ENCODE measurements at places on chromosomes 11 and 22.

DNA sequence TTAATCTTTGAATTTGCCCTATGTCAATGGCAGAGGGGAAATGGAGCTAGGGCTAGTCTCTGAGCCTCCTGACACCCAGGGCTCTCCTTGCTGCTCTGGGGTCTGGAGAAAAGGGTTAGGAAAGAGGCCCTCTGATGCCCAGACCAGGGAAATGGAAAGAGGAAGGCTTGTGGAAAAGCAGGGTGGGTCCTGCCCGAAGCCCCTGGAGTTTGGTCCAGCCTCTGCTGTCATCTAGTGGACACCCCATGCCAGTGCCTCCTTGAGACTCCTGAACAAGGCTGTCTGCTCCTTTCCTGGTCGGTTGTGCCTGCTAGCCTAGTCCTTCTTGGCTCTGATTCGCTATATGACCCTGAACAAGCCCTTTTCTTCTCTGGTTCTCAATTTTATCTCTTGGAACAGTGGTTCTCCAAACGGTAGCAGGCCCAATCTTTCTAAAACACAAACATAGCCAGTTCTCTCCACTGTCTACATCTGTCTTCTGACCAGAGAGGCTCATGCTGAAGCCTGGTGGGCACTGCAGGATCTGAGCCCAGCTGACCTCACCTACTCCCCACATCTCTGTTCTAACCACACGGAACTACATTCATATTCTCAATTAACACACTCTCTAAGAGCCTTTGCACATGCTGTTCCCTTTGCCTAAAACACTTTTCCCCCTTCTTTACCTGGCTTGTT lies 8.8 kb upstream of the PLA2G3 start:
- peak; percentile 79 for DNase-seq

DNA sequence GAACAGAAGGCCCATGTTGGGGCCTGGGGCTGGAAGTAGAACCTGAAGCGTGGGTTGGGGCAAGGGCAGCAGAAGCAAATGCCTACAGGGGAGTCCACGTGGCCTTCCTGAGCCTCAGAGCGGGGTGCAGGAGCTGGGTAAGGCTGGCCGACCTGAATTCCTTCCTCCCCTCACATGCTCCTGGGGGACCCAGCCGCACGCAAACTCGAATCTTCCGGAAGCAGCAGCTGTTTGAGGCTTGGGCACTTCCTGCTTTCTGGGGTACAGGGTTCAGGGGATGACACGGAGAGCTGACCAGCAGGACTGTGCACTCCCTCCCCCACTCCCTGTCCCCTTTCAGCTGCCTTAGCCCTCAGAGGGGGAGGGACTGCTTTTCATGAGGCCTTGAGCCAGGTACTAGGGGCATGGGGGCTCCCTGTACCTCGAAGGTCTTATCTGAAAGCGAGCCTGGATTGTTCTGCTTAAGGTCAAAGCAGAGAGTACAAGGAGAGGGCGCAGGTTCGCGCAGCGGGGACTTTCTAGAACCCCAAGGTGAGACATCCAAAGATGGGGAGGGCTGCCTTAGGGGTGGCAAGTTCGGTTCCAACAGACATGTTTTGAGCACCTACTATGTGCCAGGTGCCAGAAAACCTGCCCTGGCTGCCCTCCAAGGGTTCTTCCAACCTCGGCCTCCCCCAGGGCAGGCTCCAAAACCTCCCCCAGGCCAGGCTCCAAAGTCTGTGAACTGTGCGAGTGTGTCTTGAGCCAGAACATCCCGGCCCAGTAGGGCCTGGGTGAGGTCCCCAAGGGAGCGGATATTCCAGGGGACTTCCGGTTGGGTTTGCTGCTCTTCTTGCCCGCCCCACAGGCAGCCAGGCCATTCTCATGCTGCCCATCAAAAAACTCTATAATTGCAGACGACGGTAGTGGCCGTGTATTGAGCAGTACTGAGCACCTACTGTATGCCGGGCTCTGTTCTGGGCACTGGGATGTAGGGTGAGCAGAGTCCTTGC lies 1.7 kb downstream of the NCF4 start:
- DNase-seq: no peak

DNA sequence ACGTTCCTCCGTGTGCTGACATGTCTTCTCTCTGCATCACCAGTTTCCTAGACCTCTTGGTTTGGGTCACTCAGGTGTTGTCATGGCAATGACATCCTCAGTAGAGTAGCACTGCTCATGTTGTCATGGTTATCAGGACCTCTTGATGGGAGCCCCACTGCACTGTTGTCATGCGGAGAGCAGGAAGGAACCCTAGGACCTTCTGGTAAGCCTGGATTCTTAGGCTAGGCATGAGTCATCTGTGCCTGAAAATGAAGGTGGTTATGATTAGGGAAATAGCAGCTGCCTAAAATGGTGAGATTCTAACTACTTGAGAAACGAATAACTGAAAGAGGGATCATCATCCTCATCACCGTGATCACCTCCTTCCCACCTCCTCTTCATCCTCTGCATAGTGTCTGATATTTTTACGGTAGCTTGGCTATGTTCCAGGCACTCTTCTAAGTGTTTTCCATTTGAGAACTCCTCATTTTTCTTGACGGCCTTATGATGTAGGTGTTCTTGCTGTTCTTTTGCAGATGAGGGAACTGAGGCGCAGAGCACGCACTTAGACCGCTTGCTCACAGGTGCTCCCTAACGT lies 858.4 kb downstream of the NTM start:
- no peak for DNase-seq

- DNase-seq: no peak
Measured at GRCh38 chr11:94106716-94107115, 21.9 kb upstream of the PANX1 start.

GRCh38 chr22:44754998-44755397 lies 2.6 kb downstream of the ARHGAP8 start:
- DNase-seq: no peak

DNA sequence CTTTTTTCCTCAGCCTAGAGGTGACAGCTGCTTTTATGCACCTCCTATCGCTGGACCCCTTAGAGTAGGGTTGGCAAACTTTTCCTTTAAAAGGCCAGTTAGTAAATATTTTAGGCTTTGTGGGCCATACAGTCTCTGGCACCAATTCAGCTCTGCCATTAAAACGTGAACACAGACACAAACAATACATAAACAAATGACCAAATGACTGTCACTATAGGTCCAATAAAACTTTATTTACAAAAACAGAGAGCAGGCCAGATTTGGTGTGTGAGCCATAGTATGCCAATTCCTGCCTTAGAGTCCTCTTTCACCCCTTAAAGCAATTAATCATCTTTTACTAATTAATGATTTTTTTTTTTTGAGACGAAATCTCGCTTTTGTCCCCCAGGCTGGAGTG lies 61.1 kb upstream of the RPS13 start:
- DNase-seq: no peak

GRCh38 chr11:64444838-64445441 lies 86.0 kb downstream of the RPS6KA4 start:
- peak; percentile 47 for DNase-seq

- DNase-seq: peak; percentile 64
Measured at GRCh38 chr11:69352715-69353319, 58.9 kb downstream of the MYEOV start.

- DNase-seq: no peak
Measured at GRCh38 chr11:77147668-77148321, 19.7 kb downstream of the MYO7A start.

GRCh38 chr22:37777122-37777687 lies 30.5 kb upstream of the GCAT start:
- DNase-seq: peak; percentile 45

- DNase-seq: no peak
Measured at GRCh38 chr11:100910808-100911207, 218.8 kb downstream of the PGR start.

- DNase-seq: no peak
Measured at GRCh38 chr11:128860571-128861361, 6.3 kb downstream of the KCNJ1 start.

- no peak for DNase-seq
Measured at GRCh38 chr22:23844739-23845202, 6.0 kb upstream of the DERL3 start.

GRCh38 chr11:47904048-47904447 lies 55.9 kb upstream of the NUP160 start:
- DNase-seq: no peak

GRCh38 chr11:111296196-111296595 lies 2.1 kb upstream of the POU2AF3 start:
- no peak for DNase-seq

DNA sequence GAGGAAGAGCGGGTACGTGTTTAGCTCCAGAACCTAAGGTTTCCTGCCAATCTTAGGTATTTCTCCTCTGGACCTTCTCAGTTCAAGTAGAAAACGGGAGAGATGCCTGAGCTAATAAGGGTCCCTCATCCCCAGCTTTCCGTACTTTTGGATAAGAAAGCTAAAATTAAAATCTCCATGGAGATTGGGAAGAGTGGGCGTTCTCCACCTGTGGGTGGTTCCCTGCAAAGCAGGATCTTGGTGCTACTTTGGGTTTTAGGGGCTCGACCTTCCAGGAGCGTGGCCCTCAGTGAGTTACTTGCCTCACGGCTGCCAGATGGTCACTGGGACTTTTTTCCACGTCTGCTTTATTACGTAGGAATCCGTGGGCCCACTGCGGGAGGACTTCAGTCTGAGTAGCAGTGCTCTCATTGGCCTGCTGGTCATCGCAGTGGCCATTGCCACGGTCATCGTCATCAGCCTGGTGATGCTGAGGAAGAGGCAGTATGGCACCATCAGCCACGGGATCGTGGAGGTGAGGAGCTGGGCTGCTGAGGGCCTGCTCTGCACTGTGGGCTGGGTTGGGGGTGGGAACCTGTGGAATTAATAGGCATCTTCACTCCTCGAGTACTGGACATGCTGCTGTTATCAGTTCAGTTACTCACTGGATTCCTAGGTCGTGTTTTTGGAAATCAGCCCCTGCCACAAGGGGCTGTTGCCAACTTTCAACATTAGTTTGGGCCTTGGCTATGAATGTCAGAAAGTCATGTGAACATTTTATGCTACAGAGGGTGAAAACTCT lies 17.8 kb upstream of the ST14 start:
- no peak for DNase-seq

GRCh38 chr11:19922689-19923035 lies 210.0 kb downstream of the NAV2 start:
- DNase-seq: no peak

- no peak for DNase-seq
Measured at GRCh38 chr11:2563213-2564007, 118.6 kb downstream of the KCNQ1 start.

All from SJCRH30 (cell line).